WERI-Rb-1 (cell line): ENCODE measurements at places on chromosomes 4 and X.

DNA sequence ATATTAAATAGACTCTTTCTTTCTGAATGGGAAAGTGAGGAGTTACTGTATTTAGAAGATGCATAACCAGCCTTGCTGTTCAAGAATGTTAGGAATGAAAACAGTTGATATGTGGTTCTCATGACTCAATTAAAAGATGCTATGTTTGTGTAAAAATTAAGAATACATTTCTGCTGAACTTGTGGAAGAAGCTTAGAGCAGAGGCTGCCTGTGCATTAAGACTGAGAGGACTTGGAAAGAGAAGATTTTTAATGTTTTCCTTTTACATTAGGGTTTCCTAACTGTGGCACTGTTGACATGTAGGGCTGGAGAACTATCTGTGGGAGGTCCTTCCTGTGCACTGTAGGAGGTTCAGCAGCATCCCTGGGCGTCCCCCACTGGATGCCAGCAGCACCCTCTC, 137.7 kb downstream of the GPR143 start:
- no peak for DNase-seq

DNA sequence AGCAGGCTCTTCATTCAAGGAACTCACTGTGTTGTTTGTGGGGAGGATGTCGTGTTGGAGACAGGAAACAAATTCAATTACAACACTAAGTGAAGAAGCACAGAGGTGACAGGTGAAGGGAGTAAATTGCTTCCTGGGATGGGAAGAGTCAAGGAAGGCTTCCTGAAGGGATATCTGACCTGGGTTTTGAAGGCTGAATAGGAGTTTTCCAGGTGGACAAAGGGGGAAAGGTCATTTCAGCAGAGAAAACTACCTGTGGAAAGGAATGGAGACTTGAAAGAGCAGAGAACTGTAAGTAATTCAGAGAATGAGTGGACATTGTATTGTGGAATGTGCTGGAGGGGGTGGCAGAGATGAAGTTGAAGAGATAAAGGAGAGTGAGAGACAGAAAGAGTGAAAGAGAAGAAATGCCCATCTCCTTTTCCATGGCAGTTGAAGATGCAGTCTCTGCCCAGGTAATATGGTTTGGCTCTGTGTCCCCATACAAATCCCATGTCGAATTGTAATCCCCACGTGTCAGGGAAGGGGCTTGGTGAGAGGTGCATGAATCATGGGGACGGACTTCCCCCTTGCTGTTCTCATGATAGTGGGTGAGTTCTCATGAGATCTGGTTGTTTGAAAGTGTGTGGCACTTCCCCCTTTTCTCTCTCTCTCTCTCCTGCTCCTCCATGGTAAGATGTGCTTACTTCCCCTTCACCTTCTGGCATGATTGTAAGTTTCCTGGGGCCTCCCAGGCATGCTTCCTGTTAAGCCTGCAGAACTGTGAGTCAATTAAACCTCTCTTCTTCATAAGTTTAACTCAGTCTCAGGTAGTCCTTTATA, 205.7 kb upstream of the BCOR start:
- no peak for DNase-seq

GRCh38 chrX:13669246-13669737, 16.4 kb downstream of the TCEANC start:
- no peak for DNase-seq

GRCh38 chrX:154333837-154334271, 38.3 kb downstream of the TKTL1 start:
- DNase-seq, result no peak

DNA sequence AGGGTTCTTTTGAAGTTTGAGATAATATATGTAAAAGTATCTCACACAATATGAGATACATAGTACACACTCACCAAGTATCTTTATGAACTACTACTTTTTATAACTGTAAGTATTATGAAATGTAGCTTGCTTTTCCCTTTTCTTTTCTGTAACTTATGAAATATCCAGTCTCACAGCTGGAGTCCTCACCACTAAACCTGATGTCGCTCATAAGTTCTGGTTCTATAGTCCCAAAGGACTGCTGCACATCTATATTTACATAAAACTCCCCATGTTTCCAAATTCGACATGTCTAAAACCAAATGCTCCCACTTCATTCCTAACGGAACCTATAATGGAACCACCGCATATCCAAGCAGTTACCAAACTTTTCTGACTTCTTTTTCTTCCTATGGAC, 186.5 kb upstream of the SLC7A11 start:
- no peak for DNase-seq

GRCh38 chr4:184016759-184017668, 111.9 kb downstream of the STOX2 start:
- DNase-seq, result no peak

DNA sequence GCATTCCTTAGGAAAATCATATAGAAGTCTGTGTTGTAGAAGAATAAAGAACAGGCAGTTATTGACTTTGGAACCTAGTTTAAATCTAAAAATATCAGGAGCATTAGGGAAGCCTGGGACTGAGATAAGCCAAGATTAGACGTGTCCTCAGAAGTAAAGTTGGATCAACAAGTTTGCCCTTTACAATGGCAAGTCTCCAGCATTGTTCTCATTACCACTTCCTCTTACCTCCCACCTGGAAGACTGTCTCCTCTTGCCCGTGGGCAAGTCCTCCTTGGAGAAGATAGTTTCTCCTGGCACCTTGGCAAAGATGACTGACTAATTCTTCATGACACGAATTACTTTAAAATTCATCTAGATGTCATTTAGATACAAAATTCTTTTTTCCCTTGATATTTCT, 37.8 kb downstream of the CNKSR2 start:
- no peak for DNase-seq

GRCh38 chr4:80201252-80202151, 4.2 kb downstream of the PRDM8 start:
- DNase-seq, result no peak

- DNase-seq, result no peak
Observed at GRCh38 chr4:20684852-20685763, 15.2 kb upstream of the PACRGL start.

DNA sequence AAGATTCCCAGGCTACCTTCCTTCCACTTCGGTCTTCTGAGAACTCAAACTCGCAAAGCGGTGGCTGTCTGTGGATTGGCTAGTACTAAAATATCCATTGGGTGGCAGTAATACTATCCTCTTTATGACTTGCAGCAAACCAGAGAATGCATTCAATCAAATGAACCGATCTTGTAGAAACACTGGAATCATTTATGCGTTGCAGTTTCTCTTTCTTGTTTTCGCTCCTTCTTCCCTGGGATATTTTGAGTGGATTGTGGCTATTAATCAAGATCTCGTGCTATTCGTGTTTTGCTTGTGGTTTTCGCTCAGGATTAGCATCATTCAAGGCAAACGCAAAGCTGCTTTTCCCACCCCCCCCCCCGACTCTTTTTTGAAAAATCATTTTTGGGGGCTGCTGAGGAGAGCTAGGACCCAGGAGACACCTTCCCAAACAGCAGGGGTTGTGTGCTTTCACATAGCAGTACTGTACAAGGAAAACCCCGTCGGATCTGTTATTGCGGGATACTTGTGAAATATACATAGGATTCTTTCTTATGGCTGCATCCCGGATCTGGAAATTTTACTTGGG, at the start of gene IL1RAPL1:
IL1RAPL1 (plus strand) TSS at position 466 of the 571 bp plus-strand sequence.
- peak; percentile 8 for DNase-seq

GRCh38 chr4:33149658-33150524, 2429.7 kb downstream of the PCDH7 start:
- DNase-seq, result no peak

DNA sequence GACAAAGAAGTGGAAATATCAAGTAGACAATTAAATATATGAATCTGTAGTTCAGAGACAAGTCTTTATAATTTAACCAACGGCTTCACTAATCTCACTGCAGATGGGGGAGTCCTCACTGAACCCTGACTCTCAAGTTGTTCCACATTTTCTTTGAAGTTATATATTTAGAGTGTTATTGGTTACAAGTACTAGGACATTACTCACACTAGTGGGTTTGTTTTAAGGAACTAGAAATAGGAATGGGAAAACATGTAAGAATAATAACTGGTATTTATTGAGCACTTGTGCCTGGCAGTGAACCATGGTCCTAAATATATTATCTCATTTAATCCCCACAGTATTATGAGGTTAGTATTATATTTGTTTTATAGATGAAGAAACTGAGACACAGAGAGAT, 22.0 kb downstream of the MND1 start:
- no peak for DNase-seq

DNA sequence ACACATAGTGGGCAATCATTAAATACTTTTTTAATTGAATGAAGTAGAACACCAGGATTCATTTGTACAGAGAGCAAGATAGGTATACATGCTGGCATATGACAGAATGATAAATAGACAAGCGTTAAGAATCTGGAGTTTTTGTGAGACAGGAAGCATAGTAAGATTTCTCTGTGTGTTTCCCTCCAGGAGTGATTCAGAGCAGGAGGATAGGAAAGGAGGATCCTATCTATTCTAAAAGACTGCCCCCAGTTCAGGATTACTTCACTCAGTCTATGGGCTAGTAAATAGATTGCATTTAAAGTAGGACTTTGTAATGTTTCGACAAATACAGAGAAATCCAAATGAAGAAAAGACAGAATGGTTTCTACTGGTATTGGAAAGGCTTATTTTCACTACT, 423.7 kb downstream of the PDGFC start:
- DNase-seq, result no peak

- DNase-seq, result no peak
Observed at GRCh38 chr4:94036964-94037363, 170.7 kb upstream of the SMARCAD1 start.

GRCh38 chr4:10732235-10732913, 47.8 kb upstream of the CLNK start:
- DNase-seq, result no peak

DNA sequence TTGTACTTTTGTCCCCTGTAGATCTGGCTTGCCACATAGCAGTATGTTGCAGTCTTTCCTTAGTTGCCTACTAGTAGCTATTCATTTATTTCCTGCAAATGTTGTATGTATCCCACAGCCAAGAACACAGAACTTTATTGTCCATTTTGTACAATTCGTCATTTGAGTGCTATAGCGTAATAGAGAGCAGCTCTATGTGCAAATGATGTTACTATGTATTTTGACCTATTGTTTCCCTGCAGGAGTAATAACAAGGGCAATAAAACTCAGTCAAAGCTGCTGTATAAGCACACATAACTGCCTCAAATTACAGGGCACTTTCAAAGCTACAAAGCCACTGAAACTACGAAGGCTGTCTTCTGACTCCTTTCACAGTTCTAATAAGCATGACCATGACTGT, 48.1 kb downstream of the NRK start:
- DNase-seq, result no peak

DNA sequence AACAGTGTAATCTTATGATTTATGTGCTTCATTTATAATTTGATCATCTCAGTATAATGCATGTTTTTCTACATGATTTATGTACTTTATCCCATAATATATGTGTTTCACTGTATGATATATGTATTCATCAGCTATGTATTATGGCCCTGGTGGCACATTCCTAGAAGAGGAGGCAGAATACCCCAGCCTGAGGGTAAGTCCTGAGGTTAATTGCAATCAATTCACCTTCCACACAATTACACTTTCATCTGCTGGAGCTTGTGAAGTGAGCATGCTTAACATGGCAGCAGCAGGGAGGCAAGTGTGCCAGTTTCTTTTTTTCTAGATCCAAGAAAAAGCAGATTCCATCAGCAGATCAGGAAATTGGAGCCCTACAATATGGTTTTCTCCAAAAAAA, 81.2 kb downstream of the CXXC4 start:
- no peak for DNase-seq

GRCh38 chr4:84099599-84099998, 399.5 kb downstream of the NKX6-1 start:
- no peak for DNase-seq

DNA sequence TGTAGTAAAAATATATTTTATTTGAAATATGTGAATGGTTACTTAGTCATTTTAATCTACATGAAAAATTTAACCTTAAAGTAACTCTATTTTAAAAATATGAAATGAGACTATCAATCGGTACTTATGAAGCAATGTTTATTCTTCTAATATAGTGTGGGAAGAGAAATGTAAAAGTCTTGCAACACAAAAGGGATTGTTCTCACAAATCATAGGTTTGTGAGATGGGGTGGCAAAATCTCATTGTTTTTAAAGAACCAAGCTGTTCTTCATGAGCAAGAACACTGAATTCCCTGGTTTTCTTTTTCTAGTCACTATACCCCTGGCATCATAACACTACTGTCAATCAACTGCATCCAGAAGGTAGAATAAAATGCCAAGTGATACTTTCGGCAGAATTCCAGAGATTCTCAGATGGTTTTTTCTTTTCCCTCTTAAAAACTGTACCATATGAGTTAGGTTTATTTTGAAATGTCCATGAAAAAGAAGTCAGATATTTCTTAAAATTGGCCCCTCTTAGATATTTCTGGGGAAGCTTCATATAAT, 52.2 kb downstream of the SNCA start:
- no peak for DNase-seq

DNA sequence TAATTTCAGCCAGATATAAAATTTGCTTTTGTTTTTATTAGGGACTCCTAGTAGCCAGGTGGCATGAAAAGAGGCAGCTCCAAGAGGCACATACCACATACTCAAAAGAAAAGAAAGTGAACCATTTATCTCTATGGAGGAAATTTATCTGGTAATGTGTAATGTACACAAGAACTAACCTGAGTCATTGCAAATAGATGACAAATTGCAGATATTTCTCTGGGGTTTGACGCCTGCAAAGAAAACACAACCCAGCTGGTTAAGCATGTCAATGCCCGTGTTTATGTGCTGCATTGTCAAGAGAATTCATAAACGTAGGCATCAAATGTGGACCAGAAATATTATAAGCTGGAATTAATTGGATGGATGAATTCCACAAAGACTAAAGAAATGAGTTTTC, 46.9 kb upstream of the PHKA2 start:
- no peak for DNase-seq

DNA sequence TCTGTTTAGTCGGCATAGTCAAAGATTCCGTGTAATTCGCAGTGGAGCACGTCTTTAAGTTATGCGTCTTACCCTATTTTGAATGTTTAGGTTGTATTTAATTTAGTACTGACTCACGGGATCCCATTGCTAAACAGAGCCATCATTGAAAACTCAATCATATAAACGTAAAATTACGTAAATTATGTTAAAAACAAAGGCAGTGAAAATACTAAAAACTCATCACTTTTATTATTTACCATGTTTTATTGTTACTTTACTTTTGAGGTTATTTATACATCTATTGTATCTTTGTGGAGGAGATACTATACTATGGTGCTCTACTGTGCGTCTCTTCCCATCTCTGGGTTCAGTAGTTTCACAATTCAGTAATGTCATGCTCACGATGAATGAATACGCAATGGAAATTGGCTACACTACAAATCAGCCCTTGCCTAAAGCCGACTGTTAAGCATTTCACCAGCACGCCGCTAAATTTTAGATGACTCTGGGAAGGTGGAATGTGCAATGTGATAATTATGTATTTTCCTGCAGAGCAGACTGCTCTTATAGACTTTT, 944 bp downstream of the FUNDC2 start:
- DNase-seq, result no peak

- DNase-seq, result no peak
Observed at GRCh38 chrX:37371578-37371991, 22.4 kb downstream of the PRRG1 start.
